ENCODE measurements at places on chromosomes 3 and 15.

DNA sequence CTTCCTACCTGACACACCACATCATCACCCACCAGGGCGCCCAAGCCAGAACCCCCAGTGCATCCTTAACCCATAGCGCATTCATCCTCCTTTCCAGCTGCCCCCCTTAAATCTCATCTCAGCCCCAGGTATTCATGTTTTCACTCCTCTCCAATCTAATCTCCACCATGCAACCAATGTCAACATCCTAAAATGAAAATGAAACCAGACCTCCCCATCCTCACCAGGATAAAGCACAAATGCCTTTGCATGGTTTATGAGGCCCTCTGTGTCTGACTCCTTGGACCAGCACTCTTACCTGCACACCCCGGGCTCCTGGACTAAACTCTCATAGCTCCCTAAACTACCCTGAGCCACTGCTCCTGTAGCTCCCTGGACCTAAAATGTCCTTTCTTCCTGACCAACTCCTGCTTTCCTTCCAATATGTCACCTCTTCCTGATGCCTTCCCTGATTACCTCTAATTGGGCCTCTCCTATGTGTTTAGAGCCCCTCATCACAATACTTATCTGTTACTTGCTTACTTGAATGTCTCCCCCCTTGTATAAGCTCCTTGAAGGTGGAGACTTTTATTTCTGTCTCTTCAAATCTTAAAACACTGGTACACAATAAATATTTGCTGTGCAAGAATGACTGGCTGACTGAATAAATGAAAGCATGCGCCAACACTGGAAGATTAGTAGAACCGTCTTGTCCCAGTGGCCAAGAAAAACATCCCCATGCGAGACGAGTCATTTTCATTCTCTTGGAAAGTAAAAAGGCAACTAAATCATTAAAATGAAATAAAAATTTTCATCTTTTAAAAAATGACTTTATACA lies 142.5 kb downstream of the XXYLT1 start:
- no peak for DNase-seq

GRCh38 chr15:25372298-25372697 lies 66.5 kb downstream of the UBE3A start:
- no peak for DNase-seq

DNA sequence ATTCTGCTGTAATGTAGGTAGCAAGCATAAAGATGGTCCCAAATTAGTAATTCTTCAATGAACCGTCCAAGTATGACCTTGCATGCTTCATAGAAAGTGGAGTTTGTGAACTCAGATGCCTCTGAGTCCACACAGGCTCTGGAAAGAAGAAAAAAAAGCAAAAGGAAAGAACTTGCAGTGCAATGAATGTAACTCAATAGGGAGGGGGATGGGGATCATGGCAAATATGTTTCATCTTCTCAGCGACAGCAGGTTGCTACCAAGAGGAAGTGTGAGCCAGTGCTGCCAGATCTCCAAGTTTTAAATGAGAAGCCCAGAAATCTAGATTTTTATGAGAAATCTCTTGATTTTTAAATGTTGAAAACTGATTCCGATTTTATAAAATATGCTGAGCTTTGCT lies 50.3 kb downstream of the IL20RB start:
- DNase-seq, result no peak

GRCh38 chr3:119395923-119396358 lies 67.5 kb downstream of the TMEM39A start:
- peak; percentile 24 for DNase-seq

- no peak for DNase-seq
These were observed 3.7 kb downstream of the CHRNA3 start for GRCh38 chr15:78617076-78617475.

DNA sequence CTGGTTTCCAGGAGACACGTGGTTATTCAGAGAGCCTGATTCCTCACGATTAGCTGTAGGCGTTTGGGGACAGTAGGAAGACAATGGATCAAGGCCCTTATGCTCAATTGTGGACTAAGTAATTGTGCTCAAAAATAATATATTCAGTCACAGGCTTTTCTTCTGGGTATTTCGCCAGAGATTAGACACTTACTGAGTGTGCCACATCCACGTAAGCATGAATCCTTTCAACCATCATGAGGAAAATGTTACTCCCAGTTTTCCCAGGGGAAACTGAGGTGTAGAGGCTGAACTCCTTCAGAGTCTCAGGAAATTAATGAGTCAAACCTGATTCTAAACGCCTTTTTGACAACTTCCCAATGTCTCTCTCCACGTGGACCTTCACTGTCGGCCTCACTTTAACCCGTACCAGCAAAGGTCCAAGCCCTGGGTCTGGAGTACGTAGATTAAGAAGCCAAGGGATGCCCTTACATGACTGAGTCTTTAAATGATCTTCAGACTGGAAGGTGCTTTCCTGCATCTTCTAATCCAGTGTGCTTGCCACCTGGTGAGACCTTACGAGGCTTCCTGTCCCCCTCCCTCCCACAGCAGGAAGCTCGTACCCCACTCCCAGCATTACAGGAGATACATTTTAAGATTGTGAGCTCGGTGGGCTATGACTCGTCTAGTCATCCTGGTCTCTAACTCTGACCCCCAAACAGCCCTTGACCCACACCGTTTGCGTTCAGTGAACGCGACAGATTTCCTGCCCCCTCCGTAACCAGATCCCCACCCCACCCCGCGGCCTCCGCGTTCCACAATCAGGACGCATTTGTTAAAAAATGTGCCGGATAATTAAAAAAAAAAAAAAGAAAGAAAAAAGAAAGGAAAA lies 1.7 kb downstream of the PKM start:
- DNase-seq, result peak; percentile 32
